NCI-H1092 treated with DMSO at 0.1 percent for 48 hours (cell line): ENCODE measurements at places on chromosomes 3 and 15.
A peak's percentile ranks its signal among the peaks of the same experiment; 100 is the strongest.

DNA sequence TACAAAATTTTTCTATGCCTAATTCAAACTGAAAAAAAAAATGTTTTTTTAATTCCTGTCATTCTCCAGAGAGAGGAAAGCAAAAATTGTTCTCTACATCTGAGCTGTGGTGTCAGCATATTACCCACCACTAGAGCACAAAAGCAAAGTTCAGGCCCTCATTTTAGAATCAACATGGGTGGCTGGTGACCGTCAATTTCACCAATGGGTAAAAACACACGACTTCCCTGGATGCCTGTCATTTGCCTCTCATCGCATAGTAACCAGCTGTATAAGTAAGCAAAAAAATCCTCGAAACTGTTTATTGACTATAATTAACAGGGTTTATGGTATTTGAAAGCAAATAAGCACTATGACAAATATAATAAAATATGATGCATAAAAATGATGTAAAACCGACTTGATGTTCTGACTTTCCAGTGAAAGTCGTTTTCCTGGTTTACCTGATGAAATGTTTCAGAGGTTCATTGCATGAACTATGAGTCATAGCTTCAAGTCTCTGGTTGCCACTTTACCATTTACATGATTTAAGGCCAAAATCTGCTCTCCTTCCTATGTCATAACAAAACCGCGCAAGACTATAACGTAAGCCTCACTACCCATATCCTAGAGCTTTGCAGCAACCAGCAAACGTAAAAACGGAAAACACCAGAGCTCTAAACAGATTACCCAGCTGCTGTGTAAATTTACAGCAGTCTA, 60.5 kb downstream of the THBS1 start:
- peak; percentile 53 for DNase-seq

- DNase-seq, result no peak
Measured at GRCh38 chr15:96334017-96334704, 3.7 kb downstream of the NR2F2 start.

DNA sequence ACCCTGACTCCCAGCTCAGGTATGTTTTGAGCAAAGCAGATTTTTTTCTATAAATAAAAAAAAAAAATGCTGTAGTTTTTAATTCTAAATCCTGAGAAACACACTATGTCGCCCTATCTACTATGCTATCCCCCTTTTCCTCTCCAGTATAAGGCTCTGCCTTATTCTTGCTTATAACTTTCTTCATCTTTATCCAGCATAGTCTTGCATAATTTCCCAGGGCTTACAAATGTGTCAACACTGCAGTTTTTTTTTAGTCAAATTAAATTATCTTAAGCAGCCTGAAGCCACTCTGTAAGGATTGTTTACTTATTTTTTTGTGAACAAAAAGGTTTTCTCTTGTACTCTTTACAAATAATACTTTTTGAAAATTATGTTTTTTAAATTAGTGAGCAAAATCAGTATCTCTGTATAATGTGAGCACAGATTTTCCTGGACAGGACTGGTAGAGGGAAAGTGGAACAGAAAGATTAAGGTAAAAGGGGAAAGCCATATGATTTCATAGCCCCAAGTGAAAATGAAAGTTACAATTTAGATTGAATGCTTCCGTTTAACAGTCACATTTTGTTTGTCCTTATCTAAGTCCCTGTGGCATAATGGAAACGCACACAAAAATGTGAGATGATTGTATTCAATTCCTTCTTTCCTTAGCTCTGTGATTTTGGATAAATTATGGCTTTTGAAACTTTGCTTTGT, 5.6 kb upstream of the PYDC2 start:
- no peak for DNase-seq

DNA sequence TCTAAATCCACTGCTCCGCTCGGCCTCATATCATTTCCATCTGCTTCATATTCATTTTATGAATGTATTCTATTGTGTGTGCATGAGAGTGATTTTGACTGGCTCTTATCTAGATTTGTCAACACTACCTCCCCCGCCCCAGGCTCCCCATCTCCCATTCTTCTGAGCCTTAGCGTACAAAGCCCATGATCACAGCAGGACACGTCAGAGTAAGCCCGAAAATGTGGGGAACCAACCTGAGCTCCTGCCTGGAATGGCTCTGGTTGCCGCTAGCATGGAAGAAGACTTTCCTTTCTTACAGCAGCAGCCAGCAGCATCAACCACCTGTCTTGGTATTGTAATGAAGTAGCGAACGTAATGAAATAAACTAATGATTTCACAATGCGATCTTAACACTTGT, 61.4 kb downstream of the GABRB3 start:
- no peak for DNase-seq

GRCh38 chr3:44905446-44906157, 31.2 kb downstream of the TGM4 start:
- DNase-seq, result no peak

DNA sequence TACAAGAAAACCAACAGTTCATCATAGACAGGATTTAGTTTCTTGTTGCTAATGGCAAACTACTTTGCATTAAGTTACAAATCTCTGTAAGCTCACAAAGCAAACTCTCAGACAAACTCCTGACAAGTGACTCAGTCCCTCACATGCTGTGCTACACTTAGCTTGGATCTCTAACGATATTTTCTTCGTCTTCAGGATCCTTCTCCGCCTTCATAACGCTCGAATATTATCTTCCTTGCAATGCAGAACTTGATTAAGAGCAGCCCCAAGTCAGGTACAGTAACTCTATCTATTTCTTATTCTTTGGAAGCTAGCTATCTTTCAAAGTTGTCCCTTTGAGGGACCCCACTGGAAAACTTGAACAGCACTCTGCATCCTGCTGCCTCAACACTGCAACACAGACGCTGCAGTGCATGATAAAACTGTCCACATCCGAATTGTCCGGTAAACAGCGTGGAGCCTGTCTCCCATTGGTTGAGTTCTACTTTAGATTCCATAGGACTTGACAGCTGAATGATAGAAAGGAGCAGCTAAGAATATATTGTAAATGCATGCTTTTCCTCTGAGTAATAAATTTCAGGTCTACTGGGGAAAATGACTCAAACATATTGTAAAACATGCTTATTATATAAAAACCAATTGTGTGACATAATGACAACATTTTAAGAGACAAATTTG, 61.3 kb downstream of the UACA start:
- DNase-seq, result no peak

- no peak for DNase-seq
Measured at GRCh38 chr15:31301673-31301990, 25.0 kb upstream of the KLF13 start.

DNA sequence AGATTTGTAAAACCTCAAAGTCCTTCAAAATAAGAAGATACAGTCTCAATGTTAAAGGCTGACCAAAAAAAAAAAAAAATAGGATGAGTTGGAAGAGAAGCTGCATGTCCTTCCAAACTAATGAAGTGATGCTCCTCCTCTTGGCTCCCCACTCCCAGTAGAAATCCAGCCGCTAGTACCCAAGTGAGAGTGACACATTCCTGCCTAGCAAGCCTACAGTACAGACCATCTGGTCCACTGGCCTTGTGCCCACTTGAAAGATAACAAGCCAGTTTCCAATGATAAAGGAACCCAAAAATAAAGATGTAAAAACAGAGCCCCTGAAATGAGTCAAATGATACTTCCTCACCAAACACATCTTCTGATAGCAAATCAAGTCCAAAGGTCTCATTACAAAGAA, 258.7 kb upstream of the NSMCE3 start:
- no peak for DNase-seq

GRCh38 chr3:60427109-60427508, 824.1 kb downstream of the FHIT start:
- no peak for DNase-seq

DNA sequence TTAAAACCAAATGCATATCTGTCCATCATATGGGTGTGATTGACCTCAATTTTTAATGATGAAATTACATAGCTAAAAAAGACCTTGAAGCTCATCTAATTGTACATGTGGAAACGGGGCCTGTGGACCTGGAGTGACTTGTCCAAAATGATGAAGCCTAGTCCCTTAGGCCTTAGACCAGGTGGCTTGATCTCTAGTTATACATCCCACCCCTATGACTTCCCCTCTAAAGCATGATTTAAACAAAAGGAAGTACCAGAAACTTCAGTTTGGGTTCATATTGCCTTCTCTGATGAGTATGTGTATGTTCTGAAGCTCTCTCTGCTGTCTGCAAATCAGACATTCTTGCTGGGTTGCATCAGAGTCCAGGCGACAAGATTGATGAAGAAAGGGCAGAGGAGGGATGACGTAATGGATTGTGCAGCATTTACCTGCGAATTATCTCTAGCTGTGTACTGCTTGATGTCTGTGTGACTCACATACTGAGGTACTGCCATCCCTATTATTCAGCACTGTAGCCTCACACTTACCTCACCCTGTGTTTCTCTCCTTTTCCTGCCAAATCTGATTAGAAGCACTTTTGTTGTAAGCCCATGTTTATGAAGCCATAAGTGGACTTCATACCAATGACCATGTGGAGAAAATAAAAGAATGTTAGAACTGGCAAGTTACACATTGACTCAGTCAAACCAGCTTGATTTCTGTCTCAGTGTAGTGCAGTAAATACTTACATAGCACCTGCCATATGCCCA, 111.5 kb downstream of the FILIP1L start:
- DNase-seq, result no peak

DNA sequence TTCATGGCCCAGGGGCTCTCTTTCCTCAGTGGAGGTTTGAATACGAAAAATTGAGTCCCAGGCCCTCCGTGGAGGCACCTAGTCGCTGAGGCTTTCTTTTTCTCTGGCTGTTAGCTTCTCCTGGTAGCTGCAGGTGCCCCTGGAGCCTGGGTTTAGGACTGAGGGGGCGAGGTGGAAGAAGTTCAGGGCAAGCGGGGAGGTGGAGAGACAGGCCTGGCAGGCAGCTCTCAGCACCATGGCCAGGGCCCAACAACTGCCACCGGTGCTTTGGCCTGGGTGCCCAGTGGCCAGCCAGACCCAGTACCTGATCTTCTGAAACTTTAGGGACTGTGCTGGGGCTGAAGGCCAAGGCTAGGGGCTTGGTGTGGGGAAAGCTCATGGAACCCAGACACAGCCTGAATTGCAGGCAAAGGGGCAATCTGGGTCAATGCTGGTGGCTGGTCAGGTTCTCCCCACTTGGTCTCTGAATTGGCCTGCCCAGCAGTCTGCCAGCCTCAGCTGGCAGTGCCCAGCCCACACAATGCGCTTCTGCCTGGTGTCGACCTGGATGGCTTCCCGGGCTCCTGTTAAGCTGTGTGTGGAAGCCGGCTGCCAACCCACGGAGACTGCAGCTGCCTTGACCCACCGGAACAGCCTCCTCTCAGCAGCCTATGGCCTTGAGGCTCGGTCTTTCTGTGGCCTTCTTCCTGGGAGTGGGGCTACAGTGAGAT, 30.3 kb upstream of the POLG start:
- peak; percentile 21 for DNase-seq

GRCh38 chr3:195704433-195704999, 16.3 kb upstream of the MUC20 start:
- DNase-seq, result no peak

DNA sequence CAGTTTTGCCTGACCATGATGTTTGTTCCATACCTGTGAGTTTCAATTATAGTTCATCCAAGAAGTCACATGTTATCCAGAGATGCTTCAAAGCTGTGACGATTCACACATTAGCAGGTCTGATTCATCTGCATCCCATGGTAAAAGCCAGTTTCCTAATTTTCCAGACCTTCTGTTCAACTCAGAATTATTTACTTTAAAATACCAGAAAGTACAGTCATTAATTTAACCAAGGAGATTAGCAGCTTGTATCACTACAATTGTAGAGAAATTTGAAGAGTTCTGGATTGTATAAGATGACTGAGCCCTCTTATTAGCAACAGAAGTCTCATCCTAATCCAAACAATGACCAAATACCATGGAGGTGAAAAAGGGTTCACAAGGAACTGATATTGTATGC, 76.1 kb upstream of the THBS1 start:
- no peak for DNase-seq

DNA sequence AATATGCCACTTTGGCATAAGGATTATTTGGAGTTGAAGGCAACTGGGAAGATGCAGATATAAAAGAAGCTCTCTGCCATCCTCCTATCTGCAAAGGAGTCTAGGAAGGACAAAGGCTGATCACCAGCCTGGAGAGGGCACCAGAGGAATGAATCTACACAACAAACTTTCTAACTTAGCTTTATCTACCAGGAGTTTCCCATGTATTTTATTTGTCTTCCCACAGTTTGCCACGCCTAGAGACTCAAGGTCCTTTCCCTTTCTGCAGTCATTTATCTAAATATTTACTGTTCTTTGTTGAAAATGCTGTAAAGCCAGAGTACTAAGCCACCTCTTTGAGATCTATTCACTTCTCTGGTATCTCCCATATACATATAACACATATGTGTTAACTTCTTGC, 32.2 kb downstream of the GPR176 start:
- no peak for DNase-seq

DNA sequence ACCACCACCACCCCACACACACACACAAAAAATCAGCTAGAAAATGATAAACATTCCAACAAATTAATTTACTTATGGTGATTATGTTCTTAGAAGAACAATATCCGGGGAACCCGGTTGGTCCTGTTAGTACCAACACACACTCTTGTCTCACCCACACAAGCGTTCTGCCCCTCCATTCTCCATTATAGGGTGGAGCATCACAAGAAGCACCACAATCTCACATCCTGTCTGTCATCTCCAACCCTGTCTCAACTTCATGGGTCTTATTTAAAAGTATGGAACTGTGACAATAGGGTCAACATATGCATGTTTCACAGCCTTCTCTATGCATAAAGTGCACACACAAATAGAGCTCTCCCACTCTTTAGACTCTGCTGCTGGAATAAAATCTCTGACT, 5.6 kb downstream of the GSK3B start:
- DNase-seq, result no peak

DNA sequence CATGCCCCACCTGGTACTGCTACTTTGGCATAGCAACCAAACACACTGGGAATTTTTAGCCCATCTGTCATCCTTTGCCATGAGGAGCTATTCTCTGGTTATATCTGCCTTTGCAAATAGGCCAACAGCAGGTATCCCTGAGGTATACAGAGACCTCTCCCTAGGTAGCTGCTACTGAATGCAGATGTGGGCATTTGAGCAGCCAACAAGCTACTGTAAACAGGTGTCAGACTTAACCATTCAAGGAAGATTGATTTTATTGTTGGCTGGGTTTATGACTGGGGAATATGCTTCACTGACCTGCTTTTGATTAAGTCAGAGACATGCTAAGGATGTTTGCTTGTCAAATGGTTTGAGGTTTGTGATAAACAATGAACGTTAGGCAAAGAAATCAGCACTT, 183.2 kb downstream of the OXSM start:
- DNase-seq, result no peak

GRCh38 chr3:47527952-47528725, 14.6 kb upstream of the ELP6 start:
- DNase-seq, result no peak

- no peak for DNase-seq
Measured at GRCh38 chr3:197736010-197736490, 654 bp downstream of the RUBCN start.

- DNase-seq, result peak; percentile 22
Measured at GRCh38 chr3:88433568-88433967, 283.8 kb downstream of the C3orf38 start.
